ENCODE measurements at places on chromosomes 16 and 17. TPM values are rescaled to one million over a fixed set of nuclear protein-coding genes. Genes with fewer than 3 reads are reported as not detected.

DNA sequence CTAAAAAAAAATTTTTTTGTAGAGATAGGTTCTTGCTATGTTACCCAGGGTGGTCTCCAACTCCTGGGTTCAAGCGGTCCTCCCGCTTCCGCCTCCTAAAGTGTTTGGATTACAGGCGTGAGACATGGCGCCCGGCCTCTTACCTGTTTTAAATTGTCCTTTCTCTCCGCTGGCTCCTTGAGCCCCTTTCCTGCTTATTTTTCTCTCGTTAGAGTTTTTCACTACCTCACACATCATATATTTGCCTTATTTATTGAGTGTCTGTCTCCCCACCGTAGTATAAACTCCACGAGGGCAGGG lies 760 bp upstream of the SEC14L5 start:
- H3K27me3 ChIP-seq = peaks cover 24% of the 10 kb centered on the region
- DNase-seq = peak; percentile 61
- peak overlapping the region; percentile 83 for H3K4me3 ChIP-seq
- H3K4me1 ChIP-seq = no peaks in the 10 kb centered on the region

DNA sequence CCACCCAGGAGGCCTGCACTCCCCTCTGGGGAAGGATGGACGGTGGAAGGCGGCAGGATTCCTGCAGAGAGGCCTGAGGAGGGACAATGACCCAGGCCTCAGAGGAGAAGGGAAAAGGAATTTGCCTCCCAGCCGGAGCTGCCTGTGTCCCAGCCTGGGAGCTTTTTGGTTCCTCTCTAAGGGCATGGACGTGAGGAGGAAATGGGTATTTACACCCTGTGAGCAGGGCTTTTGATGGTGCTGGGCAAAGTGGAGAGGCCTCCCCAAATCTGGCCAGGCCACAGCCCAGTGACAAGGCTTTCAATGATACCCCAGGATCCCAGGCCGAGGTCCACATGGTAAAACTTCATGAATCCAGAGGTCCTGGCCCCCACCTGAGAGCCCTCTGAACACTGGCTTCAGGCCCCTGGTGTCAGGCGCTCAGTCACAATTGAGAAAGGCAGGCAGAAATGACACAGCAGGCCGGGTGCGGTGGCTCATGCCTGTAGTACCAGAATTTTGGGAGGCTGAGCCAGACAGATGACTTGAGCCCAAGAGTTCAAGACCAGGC lies 56.0 kb upstream of the DOC2B start:
- no peak overlapping the region for H3K4me3 ChIP-seq
- no peak overlapping the region for H3K27ac ChIP-seq
- DNase-seq = peak; percentile 78
- H3K36me3 ChIP-seq = no peaks in the 10 kb centered on the region
- no peaks in the 10 kb centered on the region for H3K4me1 ChIP-seq

GRCh38 chr16:11677959-11678881 lies 10.0 kb downstream of the SNN start:
- H3K27ac ChIP-seq = no peak overlapping the region
- H3K27me3 ChIP-seq = no peaks in the 10 kb centered on the region
- no peak for DNase-seq

- H3K27me3 ChIP-seq = no peaks in the 10 kb centered on the region
- no peak overlapping the region for H3K4me3 ChIP-seq
- peaks cover 3% of the 10 kb centered on the region for H3K4me1 ChIP-seq
- no peak for DNase-seq
- no peak overlapping the region for H3K27ac ChIP-seq
Measured at GRCh38 chr17:57703273-57703672, 41.8 kb downstream of the CCDC182 start.

DNA sequence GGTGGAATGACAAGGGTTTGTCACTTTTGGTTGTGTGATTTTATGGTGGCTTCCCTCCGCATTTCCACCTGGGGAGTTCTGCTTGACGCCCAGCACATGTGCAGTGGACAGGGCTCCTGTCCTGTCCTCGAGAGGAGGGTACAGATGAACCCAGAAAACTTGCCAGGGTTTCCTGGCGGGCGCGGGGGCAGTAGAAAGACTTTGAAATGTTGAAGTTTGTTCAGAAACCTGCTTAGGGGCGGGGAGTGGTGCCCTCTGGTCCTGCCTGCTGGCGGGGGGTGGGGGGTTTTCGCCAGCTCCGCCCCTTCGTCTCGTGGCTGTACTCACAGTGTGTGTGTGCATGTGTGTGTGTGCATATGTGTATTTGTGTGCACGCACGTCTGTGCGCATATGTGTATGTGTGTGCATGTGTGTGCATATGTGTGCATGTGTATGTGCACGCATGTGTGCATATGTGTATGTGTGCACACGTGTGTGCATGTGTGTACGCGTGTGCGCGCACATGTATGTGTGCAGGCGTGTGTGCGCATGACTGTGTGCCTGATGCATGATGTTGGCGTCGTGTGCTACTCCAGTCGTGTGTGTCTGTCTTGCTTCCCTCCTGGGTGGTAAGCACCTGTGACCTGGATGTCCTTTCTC lies 6.8 kb downstream of the FN3KRP start:
- peaks cover 41% of the 10 kb centered on the region for H3K36me3 ChIP-seq
- no peak overlapping the region for H3K4me3 ChIP-seq
- H3K27ac ChIP-seq = no peak overlapping the region
- no peak for DNase-seq

DNA sequence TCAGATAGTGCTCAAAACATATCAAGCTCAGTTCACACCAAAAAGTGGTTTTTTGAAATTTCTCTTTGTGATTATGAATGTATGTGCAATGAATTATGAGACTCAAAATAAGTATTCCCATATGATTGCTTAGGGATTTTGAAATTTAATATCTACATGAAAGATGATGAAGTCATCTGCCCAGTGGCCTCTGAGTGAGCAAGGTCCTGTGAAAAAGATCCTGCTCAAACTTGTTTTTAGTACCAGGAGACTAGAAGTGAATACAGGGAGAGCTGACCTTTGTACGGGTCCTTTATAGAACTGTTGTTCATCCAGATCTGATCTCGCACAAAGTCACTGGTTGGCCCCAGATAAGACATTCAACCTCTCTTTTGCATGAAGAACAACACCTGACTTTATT lies 151.9 kb upstream of the MAF start:
- DNase-seq = no peak
- H3K4me1 ChIP-seq = peaks cover 9% of the 10 kb centered on the region
- H3K4me3 ChIP-seq = no peak overlapping the region
- H3K27me3 ChIP-seq = no peaks in the 10 kb centered on the region

GRCh38 chr16:28984619-28985135 lies at the start of gene LAT:
Gene LAT, plus strand, starts transcription at chr16:28985052. Its CDS starts 366 bp downstream, at chr16:28985418.
- H3K27ac ChIP-seq = no peak within 1 kb of the TSS
- H3K4me1 ChIP-seq = no peaks in the 10 kb centered on the region
- H3K27me3 ChIP-seq = no peaks in the 10 kb centered on the region
- no peak within 1 kb of the TSS for H3K4me3 ChIP-seq
- H3K36me3 ChIP-seq = peaks cover 31% of the 10 kb centered on the region
- no peak for DNase-seq

DNA sequence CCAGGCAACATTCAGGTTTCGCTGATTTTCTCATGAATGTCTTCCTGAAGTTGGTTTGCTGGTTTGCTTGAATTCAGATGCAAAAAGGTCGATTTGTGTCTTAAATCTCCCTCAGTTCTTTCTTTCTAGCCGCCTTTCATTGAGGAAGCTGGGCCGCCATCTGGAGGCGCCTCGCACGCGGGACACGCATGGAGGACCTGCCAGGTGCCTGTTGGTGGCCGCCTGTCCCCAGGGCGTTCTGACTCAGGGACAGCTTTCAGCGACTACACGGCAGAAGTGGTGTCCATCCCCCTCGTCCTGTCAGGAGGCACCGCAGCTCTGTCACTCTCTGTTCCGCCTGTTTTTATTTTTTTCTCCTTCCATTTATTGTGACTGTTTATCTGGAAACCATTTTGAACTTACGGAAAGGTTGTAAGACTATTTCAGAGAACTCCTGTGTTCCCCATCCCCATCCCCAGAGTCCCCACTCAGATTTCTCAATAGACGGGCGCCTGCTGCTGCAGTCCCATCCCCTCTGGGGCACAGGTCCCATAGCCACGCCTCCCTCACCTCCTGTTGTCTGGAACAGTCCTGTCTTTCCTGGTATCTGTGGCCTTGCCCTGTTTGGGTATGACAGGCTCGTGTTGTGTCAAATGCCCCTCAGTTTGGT lies 33.2 kb downstream of the COX4I1 start:
- H3K27me3 ChIP-seq = peaks cover 7% of the 10 kb centered on the region
- no peak for DNase-seq
- no peaks in the 10 kb centered on the region for H3K4me1 ChIP-seq
- no peaks in the 10 kb centered on the region for H3K36me3 ChIP-seq

DNA sequence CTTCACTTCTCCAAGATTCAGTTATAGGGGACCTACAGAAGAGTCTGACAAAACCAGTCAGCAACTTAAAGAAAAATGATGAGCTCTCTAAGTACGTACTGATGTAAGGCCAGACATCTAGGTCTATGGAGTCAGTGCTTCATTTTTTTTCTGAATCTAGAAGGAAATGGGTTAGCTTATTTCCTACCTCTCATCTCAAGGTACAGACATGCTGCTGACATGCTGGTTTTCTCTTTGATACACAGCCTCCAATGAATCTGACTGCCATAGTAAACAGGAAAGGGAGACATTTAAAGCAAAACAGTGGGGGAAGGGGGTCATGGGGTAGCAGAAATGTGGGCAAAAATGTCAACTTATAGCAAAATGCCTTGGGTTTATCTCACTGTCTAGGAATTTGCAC lies 16.4 kb downstream of the CDR2 start:
- no peaks in the 10 kb centered on the region for H3K27me3 ChIP-seq
- H3K36me3 ChIP-seq = peaks cover 43% of the 10 kb centered on the region
- no peak overlapping the region for H3K4me3 ChIP-seq
- peaks cover 11% of the 10 kb centered on the region for H3K4me1 ChIP-seq

DNA sequence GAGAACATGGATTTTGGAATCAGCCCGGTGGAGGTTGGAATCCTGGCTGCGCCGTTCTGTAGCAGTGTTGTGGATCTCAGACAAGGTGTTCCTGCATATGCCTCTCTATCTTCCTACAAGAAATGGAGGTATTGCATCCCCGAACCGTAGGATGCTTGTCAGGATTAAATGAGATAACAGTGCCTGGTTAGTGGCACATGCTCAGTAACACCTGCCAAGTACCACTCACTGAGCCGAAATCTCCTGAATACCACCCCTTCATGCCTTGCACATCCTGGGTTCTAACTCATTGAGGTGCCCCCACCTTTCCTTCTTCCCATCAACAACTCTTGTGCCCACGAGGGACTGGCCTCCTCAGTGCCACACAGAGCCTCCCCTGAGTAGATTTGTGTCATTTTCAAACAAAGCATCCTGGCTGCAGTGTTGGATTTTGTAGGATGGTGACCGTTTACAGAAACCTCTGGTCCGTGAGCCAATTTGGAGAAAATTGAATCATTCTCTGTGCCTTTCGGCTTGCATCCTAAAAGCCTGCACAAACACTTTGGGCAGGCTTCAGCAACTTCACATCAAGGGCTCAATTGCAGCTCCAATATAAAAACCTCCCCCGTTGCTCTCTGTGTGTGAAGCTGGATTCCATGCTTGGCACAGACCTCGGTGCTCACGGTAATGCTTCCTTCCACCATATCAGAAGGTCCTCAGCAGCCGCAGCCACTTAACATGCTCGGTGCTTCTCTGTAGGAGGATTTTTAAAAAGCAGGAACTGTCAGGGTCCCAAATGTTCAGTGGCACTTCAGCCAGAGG lies 84.2 kb downstream of the WWOX start:
- H3K27ac ChIP-seq = no peak overlapping the region
- H3K36me3 ChIP-seq = no peaks in the 10 kb centered on the region
- H3K27me3 ChIP-seq = no peaks in the 10 kb centered on the region
- H3K4me1 ChIP-seq = no peaks in the 10 kb centered on the region
- H3K4me3 ChIP-seq = no peak overlapping the region

The TBC1D3E gene
- not detected for total RNA-seq

The AOC2 gene
- total RNA-seq = 2.8 TPM

The GGT6 gene
- not detected for total RNA-seq

The TNP2 gene
- not detected for total RNA-seq

The CCL7 gene
- not detected for total RNA-seq

The HIGD1B gene
- not detected for total RNA-seq
